Left lung (tissue), 14 donors: ENCODE measurements at places on chromosomes 2 and 18.

GRCh38 chr2:25844089-25844488 lies 34.2 kb downstream of the ASXL2 start:
- DNase-seq = no peak
- H3K27me3 ChIP-seq = no peaks in the 10 kb centered on the region
- no peaks in the 10 kb centered on the region for H3K4me1 ChIP-seq
- H3K36me3 ChIP-seq = no peaks in the 10 kb centered on the region
- no peak overlapping the region for H3K4me3 ChIP-seq

DNA sequence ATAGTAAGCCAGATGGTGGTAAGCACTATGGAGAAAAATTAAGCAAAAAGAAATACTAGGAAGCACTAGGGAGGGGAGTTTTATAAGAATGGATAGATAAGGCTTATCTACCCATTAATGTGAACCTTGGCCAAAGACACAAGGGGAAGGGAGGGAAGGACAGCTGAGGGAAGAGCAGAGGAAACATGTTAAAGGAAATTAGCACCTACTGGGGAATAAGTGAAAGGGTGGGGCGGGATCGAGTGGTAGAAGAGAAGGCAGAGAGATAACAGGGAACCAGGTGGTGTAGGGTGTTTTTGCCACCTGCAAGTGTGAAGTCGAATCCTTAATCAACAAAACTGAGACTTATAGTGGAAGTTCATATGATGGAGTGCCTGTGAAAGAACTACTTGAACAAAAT lies 1.7 kb downstream of the UNC80 start:
- DNase-seq = no peak
- H3K4me1 ChIP-seq = peaks cover 8% of the 10 kb centered on the region
- no peak overlapping the region for H3K27ac ChIP-seq
- H3K36me3 ChIP-seq = no peaks in the 10 kb centered on the region

GRCh38 chr2:64807417-64807816 lies 153.7 kb upstream of the SERTAD2 start:
- no peaks in the 10 kb centered on the region for H3K27me3 ChIP-seq
- H3K36me3 ChIP-seq = no peaks in the 10 kb centered on the region
- H3K27ac ChIP-seq = no peak overlapping the region
- H3K4me3 ChIP-seq = no peak overlapping the region
- no peaks in the 10 kb centered on the region for H3K4me1 ChIP-seq

DNA sequence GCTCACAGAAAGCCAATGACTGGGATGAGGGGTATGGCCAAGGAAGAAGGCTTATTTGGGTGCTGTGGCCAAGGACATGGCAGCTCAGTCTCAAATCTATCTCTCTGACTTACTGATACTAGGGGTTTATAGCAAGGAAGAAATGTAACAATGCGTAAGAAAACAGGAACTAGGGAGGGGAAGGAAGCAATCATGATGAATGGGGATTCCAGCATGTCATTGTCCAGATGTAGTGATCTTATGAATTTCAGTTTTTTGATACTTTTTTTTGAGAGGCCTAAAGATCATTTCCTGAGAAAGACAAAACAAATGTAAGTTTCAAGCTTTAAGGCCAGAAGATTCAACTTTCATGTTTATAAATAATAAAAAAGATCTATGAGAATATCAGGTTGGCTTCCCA lies 298.6 kb upstream of the FAM98A start:
- no peaks in the 10 kb centered on the region for H3K4me1 ChIP-seq
- no peaks in the 10 kb centered on the region for H3K27me3 ChIP-seq
- DNase-seq = no peak
- no peak overlapping the region for H3K4me3 ChIP-seq
- H3K27ac ChIP-seq = no peak overlapping the region
- H3K36me3 ChIP-seq = no peaks in the 10 kb centered on the region

DNA sequence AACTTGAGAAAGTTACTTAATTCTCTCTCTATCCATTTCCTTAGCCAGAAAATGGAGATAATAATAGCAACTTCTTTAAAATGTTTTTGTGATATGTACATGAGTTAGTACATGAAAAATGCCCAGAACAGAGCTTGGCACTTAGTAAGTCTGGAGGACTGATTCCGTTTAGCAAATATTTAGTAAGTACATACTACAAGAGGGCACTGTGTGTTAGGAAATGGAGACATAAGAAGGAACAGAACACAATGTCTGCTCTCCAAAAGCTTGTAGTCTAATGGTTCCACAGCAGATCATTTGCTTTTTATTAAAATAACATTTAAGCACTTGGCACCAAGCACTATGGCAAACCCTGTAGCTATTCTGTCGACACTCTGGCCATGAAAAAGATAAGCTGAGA lies 47.5 kb upstream of the CDH20 start:
- DNase-seq = no peak
- H3K27ac ChIP-seq = no peak overlapping the region
- no peaks in the 10 kb centered on the region for H3K4me1 ChIP-seq
- no peak overlapping the region for H3K4me3 ChIP-seq
- no peaks in the 10 kb centered on the region for H3K27me3 ChIP-seq

DNA sequence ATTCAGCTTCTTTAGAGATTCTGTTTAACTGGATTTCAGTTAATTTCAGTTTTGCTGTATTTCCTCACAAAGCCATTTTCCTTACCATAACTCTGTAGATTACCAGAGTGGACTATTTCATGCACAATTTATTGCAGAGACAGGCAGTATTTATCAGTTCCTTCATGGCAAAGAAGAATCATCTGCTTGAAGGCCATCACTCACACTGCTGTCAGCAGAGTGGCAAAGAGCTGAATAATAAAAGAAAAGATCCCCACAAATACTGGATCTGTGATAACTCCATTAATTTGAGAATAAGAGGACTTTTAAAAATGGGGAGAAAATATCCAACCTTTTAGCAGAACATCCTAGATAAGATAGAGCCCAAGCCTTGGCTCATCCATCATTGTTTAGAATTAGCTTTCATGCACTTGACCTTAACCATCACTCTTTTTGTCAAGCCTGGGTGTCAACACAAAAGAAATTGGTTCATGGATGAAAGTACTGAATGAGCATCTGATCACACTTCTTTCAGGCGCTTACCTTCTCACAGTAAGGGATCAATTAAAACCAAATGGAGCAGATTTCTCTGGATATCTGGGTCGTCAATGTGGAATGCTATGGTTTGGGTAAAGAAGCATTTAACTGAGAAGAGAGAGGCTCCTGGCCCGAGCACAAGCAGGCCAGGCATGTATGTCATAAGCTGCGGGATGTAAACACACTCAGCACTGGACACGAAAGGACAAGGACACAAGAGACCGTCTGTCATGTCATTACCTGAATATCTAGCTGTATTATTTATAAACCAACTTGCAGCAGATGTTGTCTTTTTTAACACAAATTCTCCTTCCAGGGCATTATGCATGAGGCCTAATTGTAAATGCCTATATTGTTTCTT lies 376.2 kb downstream of the ZNF521 start:
- no peak for DNase-seq
- no peaks in the 10 kb centered on the region for H3K27me3 ChIP-seq
- no peak overlapping the region for H3K4me3 ChIP-seq
- H3K4me1 ChIP-seq = no peaks in the 10 kb centered on the region
- no peak overlapping the region for H3K27ac ChIP-seq
- no peaks in the 10 kb centered on the region for H3K36me3 ChIP-seq

DNA sequence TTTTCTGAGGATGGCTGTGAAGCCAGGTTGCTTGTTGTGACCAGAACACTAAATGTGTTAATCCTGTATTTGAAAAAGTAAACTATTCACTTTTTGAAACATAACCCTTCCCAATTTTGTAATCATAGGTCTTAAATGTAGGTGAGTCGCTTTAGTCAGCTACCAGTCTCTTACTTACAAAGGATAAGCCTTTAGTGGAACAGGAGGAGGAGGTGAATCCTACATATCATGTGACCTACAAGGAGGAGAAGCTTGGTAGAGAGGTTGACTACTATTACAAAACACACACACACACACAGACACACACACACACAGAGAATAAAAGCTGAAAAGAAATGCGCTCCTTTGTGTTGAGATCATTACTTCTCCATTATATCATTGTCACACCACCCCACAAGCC lies 59.9 kb upstream of the SPAG16 start:
- no peaks in the 10 kb centered on the region for H3K4me1 ChIP-seq
- DNase-seq = no peak
- H3K36me3 ChIP-seq = no peaks in the 10 kb centered on the region
- no peak overlapping the region for H3K4me3 ChIP-seq

- no peak overlapping the region for H3K4me3 ChIP-seq
- no peaks in the 10 kb centered on the region for H3K27me3 ChIP-seq
- no peak for DNase-seq
- no peaks in the 10 kb centered on the region for H3K36me3 ChIP-seq
- no peaks in the 10 kb centered on the region for H3K4me1 ChIP-seq
Measured at GRCh38 chr2:16632598-16632997, 33.0 kb downstream of the CYRIA start.

- H3K36me3 ChIP-seq = peaks cover 17% of the 10 kb centered on the region
- H3K4me1 ChIP-seq = no peaks in the 10 kb centered on the region
- no peak overlapping the region for H3K4me3 ChIP-seq
- DNase-seq = no peak
- no peak overlapping the region for H3K27ac ChIP-seq
Measured at GRCh38 chr18:49094136-49094535, 143.4 kb upstream of the SMAD7 start.

DNA sequence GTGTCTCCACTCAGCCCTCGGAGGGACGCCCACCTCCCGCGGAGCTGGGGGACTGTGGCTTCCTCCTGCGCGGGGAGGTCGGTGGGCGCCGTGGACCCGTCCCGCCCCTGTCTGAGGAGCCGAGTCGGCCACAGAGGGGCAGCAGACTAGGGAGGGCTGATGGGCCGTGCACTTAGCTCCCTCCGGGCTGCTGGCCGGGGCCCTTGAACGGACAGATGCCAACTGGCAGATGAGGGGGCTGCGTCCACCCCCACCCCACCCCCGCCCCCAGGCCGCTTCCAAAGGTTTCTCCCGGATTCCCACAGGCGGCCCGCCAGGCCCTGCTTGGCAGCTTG lies 10.4 kb upstream of the UBE2F start:
- no peak overlapping the region for H3K4me3 ChIP-seq
- peaks cover 14% of the 10 kb centered on the region for H3K27me3 ChIP-seq
- H3K4me1 ChIP-seq = peaks cover 8% of the 10 kb centered on the region
- H3K27ac ChIP-seq = no peak overlapping the region
- H3K36me3 ChIP-seq = no peaks in the 10 kb centered on the region
- no peak for DNase-seq

GRCh38 chr2:18828296-18828695 lies 238.9 kb upstream of the NT5C1B start:
- no peak overlapping the region for H3K4me3 ChIP-seq
- no peaks in the 10 kb centered on the region for H3K27me3 ChIP-seq
- no peak for DNase-seq
- H3K36me3 ChIP-seq = no peaks in the 10 kb centered on the region
- no peak overlapping the region for H3K27ac ChIP-seq

DNA sequence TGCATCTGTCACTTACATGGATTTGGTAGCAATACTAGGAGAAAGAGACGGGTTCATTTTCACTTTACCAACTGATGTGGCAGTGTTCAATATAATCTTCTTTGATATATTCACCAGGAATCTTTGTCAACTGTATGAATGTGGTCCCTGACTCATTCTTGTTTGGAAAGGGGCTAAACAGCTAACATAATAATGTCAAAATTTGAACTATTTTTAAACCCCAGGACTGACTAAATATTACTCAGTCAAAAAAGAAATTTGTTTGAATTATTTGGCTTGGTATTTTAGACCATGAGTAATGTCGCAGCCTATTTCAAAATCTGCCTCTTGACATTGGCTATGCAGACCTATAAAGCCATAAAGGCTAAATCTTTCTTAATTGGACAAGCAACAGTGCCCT lies 413.7 kb upstream of the RGPD4 start:
- H3K4me3 ChIP-seq = no peak overlapping the region
- no peak for DNase-seq
- H3K27me3 ChIP-seq = no peaks in the 10 kb centered on the region
- no peaks in the 10 kb centered on the region for H3K36me3 ChIP-seq
- H3K4me1 ChIP-seq = no peaks in the 10 kb centered on the region

GRCh38 chr2:126720638-126721037 lies 64.7 kb downstream of the GYPC start:
- no peaks in the 10 kb centered on the region for H3K36me3 ChIP-seq
- no peak overlapping the region for H3K27ac ChIP-seq
- no peak for DNase-seq
- no peaks in the 10 kb centered on the region for H3K27me3 ChIP-seq
- H3K4me1 ChIP-seq = no peaks in the 10 kb centered on the region
- no peak overlapping the region for H3K4me3 ChIP-seq

- no peaks in the 10 kb centered on the region for H3K4me1 ChIP-seq
- H3K27ac ChIP-seq = no peak overlapping the region
- DNase-seq = no peak
- H3K36me3 ChIP-seq = no peaks in the 10 kb centered on the region
- H3K27me3 ChIP-seq = no peaks in the 10 kb centered on the region
- no peak overlapping the region for H3K4me3 ChIP-seq
Measured at GRCh38 chr2:168404764-168405163, 51.3 kb upstream of the CERS6 start.

DNA sequence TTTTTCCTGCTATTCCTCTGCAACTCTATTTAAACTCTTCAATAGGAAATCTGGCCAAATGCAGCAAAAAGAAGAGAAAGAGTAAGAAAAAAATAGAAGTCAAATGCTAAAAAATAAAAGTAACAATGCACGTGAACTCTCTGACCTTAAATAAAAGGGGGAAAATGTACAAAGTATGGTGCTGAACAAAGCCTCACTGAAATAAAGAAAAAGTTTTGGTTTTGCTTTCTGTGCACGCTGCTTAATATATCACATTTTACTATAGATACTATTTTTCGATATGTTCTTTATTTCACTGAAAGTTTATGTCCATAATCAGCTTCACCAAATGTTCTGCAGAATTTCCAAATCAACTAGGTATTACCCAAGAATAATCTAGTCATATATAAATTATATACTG lies 396.3 kb downstream of the CBLN2 start:
- H3K27me3 ChIP-seq = no peaks in the 10 kb centered on the region
- DNase-seq = no peak
- H3K27ac ChIP-seq = no peak overlapping the region
- H3K4me3 ChIP-seq = no peak overlapping the region
- H3K4me1 ChIP-seq = no peaks in the 10 kb centered on the region

DNA sequence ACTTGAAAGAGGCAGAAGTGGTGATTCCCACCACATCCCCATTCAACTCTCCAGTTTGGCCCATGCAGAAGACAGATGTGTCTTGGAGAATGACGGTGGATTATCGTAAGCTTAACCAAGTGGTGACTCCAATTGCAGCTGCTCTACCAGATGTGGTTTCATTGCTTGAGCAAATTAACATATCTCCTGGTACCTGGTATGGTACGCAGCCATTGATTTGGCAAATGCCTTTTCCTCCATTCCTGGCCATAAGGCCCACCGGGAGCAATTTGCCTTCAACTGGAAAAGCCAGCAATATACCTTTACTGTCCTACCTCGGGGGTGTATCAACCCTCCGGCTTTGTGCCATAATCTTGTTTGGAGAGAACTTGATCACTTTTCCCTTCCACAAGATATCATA lies 411.5 kb upstream of the SMIM21 start:
- H3K36me3 ChIP-seq = no peaks in the 10 kb centered on the region
- H3K4me1 ChIP-seq = no peaks in the 10 kb centered on the region
- DNase-seq = no peak
- no peak overlapping the region for H3K27ac ChIP-seq
- no peaks in the 10 kb centered on the region for H3K27me3 ChIP-seq
- no peak overlapping the region for H3K4me3 ChIP-seq

- H3K36me3 ChIP-seq = no peaks in the 10 kb centered on the region
- DNase-seq = no peak
- H3K4me3 ChIP-seq = no peak overlapping the region
- H3K4me1 ChIP-seq = no peaks in the 10 kb centered on the region
- no peak overlapping the region for H3K27ac ChIP-seq
- H3K27me3 ChIP-seq = no peaks in the 10 kb centered on the region
Measured at GRCh38 chr18:79186649-79187048, 117.5 kb downstream of the ATP9B start.
